ENCODE measurements at places on chromosomes 1 and 21.
A peak's percentile ranks its signal among the peaks of the same experiment; 100 is the strongest.

DNA sequence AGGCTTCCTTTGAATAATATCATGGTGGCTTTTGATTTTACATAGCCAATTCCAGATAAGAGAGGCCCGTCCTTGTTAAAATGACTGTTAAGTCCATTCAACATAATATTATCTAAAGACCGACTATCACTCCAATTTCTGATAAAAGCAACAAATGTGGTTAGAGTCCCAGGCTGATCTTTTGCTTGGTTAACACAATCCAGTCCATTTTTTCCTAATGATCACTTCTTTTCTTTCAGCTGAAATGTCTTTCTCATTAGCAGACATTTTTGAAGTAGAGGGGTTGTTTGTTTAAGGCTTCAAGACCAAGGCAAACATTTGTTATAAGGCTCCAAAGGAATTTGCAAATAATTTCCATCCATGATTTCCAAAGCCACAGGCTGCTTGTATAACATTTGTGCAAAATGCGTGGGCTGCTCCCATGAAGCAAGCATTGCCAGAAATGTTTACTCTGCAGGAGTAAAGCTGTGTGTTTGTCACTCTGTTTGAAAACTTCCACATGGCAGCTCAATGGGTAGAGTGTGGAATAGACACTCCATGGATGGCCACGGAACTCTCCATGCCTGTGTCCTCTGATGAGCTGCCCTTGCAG, 111.5 kb downstream of the PSMG1 start:
- H3K4me3 ChIP-seq, result no peak overlapping the region
- H3K27ac ChIP-seq, result no peak overlapping the region
- H3K27me3 ChIP-seq, result peaks cover 4% of the 10 kb centered on the region
- H3K36me3 ChIP-seq, result no peaks in the 10 kb centered on the region
- DNase-seq, result no peak

GRCh38 chr1:86650065-86650464, 54.3 kb upstream of the SH3GLB1 start:
- no peak overlapping the region for H3K4me3 ChIP-seq
- DNase-seq, result no peak
- no peaks in the 10 kb centered on the region for H3K27me3 ChIP-seq
- no peak overlapping the region for H3K27ac ChIP-seq
- H3K4me1 ChIP-seq, result no peaks in the 10 kb centered on the region
- no peaks in the 10 kb centered on the region for H3K36me3 ChIP-seq

DNA sequence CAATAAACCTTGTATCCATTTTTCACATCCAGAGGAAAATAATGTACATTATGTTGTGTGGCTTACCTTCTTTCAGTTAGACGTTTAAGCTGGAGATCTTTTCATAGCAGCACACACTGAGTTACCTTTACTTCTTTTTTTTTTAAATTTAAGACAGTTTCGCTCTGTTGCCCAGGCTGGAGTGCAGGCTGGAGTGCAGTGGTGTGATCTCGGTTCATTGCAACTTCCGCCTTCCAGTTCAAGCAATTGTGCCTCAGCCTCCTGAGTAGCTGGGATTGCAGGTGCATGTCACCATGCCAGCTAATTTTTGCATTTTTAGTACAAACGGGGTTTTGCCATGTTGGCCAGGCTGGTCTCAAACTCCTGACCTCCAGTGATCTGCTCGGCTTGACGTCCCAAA, 7.4 kb upstream of the CAMTA1 start:
- no peak for DNase-seq
- no peak overlapping the region for H3K27ac ChIP-seq
- H3K36me3 ChIP-seq, result no peaks in the 10 kb centered on the region
- peaks cover 9% of the 10 kb centered on the region for H3K4me1 ChIP-seq

DNA sequence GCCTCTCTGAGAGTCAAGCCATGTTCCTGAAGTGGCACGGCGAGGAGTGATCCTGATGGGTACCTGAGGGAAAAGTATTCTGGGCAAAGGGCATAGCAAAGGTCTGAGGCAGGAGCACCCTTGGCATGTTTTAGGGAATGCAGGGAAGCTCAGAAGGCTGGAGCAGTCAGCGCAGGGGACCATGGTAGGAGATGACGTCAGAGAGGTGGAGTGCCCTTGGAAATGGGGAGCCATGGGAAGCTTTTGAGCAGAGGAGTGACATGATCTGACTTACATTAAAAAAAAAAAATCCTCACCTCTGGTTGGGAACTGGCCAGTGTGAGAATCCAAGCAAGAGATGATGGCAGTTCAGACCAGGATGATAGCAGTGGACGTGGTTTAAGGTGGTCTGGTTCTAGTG, 37.2 kb downstream of the PDPN start:
- no peaks in the 10 kb centered on the region for H3K4me1 ChIP-seq
- H3K27me3 ChIP-seq, result peaks cover 11% of the 10 kb centered on the region
- no peaks in the 10 kb centered on the region for H3K36me3 ChIP-seq
- DNase-seq, result no peak
- H3K27ac ChIP-seq, result no peak overlapping the region

DNA sequence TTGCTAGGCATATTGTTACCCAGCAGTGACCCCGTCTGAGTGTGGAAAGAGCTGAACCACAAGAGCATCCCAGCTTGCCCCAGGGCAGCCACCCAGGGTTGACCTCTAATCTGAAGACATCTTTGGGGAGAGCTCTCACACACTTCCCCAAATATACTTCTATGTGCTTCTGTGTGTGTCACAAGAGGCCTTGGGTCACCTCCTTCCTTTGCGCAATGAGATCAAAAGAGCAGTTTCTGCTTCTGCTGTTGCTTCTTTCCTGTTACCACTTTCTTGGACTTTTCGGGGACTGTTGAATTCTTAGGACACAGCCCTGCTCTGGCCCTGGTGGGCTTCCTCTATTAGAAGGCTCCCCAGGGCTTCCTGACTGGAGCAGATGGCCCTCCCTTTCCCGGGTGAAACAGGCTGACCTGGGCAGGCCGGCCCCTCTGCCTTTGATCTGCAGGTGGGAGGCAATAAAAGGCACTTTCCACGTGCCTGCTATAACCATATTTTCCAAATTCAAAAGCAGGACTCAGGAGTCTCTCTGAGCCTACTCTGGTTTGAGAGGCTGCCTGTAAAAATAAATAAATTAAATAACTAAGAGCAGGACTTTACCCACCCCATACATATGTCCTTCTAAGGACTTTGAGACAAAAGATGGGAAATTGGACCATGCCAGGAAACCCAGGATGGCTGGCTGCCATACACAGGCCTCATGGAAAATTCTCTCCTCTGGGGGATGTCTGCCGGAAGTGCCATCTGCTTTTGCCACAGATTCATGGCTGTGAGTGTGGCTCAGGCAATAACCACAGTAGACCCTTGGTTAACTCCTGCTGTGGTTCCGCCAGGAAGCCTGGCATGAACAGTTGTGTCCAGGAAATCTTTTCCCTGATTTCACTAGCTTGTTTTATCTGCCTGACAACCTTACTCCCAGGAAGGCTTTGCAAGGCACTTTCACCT, 28.3 kb upstream of the RCSD1 start:
- no peaks in the 10 kb centered on the region for H3K27me3 ChIP-seq
- H3K4me1 ChIP-seq, result peaks cover 35% of the 10 kb centered on the region
- peaks cover 2% of the 10 kb centered on the region for H3K36me3 ChIP-seq
- peak overlapping the region; percentile 43 for H3K4me3 ChIP-seq
- peak; percentile 14 for DNase-seq

DNA sequence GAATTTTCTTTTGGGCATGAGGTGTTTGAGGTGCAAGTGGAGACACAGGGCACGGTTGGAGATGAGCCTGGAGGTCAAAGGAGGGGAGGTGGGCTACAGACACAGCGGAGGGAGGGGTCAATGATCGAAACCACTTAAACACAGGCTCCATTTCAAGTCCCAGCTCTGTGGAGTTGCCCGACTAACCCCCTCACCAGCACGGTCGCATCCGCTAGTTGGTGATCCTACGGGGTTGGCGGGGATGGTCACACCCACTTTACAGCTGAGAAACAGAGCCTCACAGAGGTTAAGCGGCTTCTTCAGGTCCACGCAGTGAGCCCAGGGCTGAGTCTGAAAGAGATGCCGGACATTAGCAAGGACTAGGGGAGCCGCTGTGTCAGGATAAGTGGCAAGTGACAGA, 60.1 kb upstream of the RUNX3 start:
- peaks cover 31% of the 10 kb centered on the region for H3K36me3 ChIP-seq
- H3K4me3 ChIP-seq, result peak overlapping the region; percentile 62
- peaks cover 93% of the 10 kb centered on the region for H3K4me1 ChIP-seq

DNA sequence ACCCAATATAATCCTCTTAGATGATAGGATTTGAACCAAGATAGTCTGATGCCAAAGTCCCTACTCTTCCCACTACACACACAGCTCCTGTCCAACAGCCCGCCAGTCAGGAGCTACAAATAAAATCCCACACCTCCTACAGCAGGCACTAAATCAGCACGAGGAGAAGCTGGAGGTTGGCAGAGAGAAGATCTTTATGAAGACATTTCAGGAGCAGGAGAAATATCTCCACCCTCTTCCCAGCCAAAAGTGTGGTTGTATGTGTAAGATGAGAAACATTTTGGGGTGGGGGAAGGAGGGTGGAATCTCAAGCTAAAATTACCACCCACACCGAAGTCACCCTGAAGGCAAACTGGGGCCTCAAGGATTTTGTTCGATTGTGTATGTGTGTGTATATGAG, 54.5 kb downstream of the PLXNA2 start:
- peaks cover 10% of the 10 kb centered on the region for H3K4me1 ChIP-seq
- H3K4me3 ChIP-seq, result no peak overlapping the region
- no peaks in the 10 kb centered on the region for H3K36me3 ChIP-seq
- H3K27me3 ChIP-seq, result no peaks in the 10 kb centered on the region
- H3K27ac ChIP-seq, result no peak overlapping the region

- peaks cover 3% of the 10 kb centered on the region for H3K4me1 ChIP-seq
- no peak for DNase-seq
- no peaks in the 10 kb centered on the region for H3K36me3 ChIP-seq
- H3K4me3 ChIP-seq, result no peak overlapping the region
- H3K27ac ChIP-seq, result no peak overlapping the region
Measured at GRCh38 chr1:67759066-67759465, 74.1 kb downstream of the GADD45A start.

DNA sequence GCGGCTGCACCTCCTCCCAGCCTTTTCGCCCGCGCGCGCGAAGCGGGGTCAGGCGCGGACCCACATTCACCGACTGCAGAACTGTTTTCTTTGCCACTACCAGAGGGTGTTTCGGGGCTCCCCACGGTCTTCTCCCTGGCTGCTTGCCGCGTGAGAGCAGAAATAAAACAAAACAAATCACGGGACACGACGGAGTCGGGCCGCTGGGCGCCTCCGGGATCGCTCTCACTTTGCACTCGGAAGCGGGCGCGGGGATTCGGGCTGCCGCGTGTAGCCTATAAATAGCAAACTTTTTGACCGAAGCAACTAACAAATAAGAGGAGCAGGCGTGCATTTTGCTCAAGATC, 412.3 kb upstream of the ESRRG start:
- H3K4me3 ChIP-seq, result peak overlapping the region; percentile 4
- no peak for DNase-seq
- peaks cover 3% of the 10 kb centered on the region for H3K36me3 ChIP-seq

DNA sequence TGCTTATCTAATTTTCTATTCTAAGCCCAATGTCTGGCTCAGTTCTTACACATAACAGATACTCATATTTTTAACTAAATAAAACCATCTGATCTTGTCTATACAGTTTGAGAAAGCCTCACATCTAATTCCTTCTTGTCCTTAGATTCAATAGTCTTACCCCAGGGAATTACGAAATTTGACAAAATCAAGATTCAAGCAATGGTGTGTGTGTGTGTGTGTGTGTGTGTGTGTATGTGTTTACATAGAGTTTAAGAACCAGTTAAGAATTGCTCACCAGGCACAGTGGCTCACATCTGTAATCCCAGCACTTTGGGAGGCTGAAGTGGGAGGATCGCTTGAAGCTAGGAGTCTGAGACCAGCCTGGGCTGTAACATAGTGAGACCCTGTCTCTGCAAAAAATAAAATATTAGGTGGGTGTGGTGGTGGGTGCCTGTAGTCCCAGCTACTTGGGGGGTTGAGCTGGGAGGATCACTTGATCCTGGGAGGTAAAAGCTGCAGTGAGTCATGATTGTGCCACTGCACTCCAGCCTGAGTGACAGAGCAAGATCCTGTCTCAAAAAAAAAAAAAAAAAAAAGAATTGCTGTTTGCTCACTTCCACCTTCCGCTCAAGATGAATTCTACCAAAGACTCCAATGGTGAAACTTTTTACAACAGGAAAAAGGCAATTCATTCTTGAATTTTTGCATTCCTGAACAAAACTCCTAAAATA, 6.2 kb downstream of the WDR64 start:
- H3K27me3 ChIP-seq, result no peaks in the 10 kb centered on the region
- H3K4me1 ChIP-seq, result no peaks in the 10 kb centered on the region
- H3K27ac ChIP-seq, result no peak overlapping the region
- no peak overlapping the region for H3K4me3 ChIP-seq
- no peak for DNase-seq

DNA sequence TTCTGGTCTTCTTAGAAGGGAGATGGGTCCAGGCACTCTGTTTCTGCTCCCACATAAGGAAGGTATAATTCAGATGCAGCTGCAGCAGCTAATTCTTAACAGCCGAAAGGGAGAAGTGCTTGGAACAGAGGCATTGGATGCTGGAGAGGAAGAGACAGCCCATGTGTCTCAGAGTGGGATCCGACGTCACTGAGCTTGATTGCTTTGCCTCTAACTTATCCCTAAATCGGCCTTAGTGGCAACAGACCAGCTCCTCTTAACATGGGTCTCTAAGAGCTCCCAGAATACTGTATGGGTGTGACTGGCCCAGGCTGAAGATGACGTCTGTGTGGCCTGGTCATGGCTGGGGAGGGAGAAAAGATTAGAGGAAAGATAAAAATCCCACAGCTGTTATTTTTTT, 40.7 kb upstream of the KCND3 start:
- H3K36me3 ChIP-seq, result no peaks in the 10 kb centered on the region
- no peak overlapping the region for H3K27ac ChIP-seq
- H3K27me3 ChIP-seq, result no peaks in the 10 kb centered on the region

DNA sequence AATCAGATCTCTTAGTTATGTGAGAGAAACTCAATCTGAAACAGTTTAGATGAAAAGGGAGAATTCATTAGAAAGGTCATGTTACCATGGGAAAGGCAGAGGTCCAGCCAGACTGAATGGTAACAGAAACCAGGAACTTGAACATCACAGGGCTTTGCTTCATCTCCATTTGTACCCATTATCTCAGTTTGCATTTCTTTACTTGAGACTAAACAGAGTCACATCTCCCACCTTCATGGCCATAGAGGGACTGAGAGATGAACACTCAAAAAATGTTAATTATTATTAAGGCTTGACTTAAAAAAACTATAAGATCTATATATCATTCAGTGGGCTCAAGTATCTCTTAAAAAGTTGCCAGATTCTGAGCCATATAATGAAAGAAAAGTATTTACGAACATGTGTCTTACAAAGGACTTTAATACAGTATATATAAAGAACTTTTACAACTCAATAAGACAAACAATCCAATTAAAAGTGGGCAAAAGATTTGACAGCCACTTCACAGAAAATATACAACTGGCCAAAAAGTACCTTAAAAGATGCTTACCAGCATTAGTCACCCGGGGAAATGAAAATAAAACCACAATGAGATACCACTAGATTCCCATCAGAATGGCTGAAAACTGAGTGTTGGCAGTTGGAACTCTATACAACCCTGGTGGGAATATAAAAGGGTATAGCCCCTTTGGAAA, 13.2 kb downstream of the KYAT3 start:
- peaks cover 59% of the 10 kb centered on the region for H3K4me1 ChIP-seq
- H3K4me3 ChIP-seq, result no peak overlapping the region
- DNase-seq, result no peak
- H3K27me3 ChIP-seq, result no peaks in the 10 kb centered on the region

Data from activated naive CD8-positive, alpha-beta T cell treated with anti-CD3 and anti-CD28 coated beads for 36 hours (primary cell).